ENCODE measurements at places on chromosomes 6 and 20.

GRCh38 chr6:151004383-151005024 lies 139.0 kb downstream of the MTHFD1L start:
- no peak for DNase-seq

DNA sequence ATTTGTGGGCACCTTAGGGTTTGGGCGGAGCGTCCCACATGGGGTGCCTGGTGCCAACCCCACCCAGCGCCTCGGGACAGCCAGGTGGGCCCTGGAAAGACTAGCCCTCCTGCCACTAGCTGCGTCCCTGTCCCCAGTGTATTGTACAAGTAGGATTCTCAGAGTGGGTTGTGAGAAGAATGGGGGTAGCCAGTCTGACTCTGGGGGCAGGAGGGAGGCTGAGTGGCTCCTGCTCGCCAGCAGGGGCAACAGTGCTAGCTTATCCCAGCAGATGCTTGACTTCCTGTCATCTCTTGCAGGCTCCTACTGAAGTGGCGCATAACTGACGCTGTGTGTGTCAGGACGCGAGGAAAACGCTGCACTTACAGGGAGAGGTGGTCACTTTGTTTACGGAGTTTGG lies 9.3 kb downstream of the PSMA7 start:
- no peak for DNase-seq

DNA sequence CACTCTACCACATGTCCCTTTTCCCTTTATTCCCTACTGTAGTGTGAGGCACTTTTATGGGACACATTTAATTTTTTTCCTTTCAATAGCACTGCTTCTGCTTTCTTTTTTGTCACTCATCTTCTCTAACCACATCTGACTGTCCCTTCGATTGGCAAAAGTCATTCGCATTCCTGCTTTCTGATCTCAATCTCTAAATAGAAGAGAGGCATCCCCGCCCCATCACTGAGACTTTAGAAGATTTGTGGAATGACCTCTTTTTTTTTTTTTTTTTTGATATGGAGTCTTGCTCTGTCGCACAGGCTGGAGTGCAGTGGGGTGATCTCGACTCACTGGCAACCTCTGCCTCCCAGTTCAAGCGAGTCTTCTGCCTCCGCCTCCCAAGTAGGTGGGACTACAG lies 9.1 kb downstream of the ZNF292 start:
- DNase-seq, result no peak

- DNase-seq, result no peak
Observed at GRCh38 chr20:9319687-9320384, 194.6 kb upstream of the LAMP5 start.

DNA sequence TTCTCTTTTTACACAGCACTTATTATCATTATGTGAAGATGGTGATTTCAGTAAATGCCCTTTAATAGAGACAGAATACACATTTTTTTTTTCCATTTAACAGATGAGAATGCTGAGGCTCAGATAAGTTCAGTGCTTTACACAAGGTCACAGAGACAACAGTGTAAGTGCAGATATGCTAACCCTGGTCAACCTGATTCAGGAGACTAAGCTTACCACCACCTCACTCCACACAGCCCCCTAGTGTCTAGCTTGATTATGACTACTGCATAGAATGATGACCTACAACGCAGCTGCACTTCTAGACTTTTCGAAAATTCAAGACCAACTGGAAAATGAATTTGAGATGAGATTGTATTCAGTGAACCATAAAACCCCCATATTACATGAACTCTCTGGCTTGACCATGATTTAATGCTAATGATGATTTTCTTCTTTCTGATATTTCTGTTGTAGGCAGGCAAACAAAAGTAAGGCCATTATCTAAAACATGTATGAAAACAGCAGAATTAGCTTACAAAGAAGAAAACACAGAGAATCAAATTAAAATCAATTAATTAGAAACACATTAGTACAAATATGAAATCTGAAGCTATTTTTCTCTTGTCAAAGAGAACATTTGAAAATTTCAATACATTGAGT lies 212.1 kb upstream of the PHACTR1 start:
- no peak for DNase-seq

DNA sequence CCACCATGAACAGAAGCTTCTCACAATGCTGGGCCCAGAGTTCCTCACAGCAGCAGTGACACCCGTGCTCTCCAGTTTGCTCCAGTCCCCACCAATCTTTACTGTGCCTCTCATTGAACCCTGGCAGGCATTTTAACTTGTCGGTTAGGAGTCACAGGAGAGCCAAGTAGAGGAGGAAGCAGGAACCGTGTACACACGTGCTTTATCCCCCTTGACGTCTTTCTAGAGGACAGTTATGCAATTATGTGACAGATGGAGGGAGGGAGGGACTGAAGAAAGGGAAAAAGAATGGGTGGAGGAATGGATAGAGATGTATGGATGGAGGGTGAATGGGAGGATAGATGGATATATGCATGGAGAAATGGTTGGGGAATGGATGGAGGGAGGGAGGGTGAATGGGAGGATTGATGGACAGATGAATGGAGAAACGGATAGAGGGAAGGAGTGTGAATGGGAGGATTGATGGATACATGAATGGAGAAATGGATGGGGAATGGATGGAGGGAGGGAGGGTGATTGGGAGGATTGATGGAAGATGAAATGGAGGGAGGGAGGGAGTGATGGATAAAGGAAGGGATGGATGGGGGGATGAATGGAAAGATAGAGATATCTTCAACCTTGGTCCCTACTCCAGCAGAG lies 26.0 kb downstream of the RBM38 start:
- DNase-seq, result no peak

DNA sequence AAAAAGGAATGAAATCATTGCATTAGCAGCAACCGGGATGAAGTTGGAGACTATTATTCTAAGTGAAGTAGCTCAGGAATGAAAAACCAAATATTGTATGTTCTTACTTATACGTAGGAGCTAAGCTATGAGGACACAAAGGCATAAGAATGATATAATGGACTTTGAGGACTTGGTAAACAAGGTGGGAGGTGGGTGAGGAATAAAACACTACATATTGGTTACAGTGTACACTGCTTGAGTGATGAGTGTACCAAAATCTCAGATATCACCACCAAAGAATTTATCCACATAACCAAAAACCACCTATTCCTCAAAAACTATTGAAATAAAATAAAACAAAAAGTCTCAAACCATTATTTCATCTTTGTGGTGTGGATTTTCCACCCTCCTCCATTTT lies 593.5 kb downstream of the TENT5A start:
- no peak for DNase-seq

GRCh38 chr6:118551063-118552053 lies 3.3 kb downstream of the PLN start:
- DNase-seq, result no peak

- DNase-seq, result no peak
Observed at GRCh38 chr6:129105793-129106192, 222.9 kb downstream of the LAMA2 start.

GRCh38 chr6:153437193-153437592 lies 306.1 kb upstream of the RGS17 start:
- DNase-seq, result no peak

DNA sequence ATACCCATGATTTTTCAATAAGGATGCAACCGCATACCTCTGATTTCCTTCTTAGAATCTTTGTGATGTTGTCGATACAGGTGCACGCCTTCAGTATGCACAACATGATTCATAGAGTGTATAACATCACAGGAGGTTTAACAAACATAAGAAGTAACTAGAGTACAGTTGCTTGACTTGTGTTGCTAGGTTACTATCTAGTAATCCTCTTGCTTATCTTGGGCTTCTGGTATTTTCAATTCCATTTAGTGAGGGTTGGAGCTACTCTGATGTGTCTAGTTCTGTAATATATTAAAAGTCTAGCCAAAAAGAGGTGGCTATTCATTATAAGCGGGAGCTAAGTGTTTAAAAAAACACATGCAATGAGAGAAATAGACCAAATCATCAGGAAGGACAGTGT lies 85.5 kb upstream of the TENT5A start:
- no peak for DNase-seq

GRCh38 chr6:167122827-167123657 lies at the start of gene CCR6:
Gene CCR6 (plus strand): TSS chr6:167123096. CDS start chr6:167136135, 13,039 bp downstream.
- no peak for DNase-seq

All from T-helper 9 cell (primary cell).